ENCODE measurements at places on chromosomes 13 and 19.

DNA sequence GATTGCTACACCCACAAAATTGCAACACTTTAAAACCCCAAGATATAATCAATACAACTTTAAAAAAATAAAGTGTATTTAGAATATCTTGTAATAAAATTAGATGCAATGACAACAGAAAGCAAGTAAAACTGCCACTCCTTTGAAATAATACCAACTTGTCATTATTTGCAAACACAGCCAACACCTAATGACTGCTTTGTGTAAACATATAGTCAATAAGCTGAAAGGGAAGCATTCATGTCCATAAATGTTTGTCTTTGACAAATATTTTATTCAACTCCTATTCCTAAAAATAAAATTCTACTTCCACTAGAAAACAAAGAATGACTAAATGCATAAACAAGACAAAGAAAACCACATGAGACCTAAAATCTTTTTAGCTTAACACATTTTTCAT lies 6.6 kb downstream of the SMAD9 start:
- DNase-seq = no peak

- DNase-seq = no peak
Observed at GRCh38 chr13:48853728-48854102, 122.0 kb upstream of the FNDC3A start.

GRCh38 chr13:26557393-26558073 lies at the start of gene WASF3:
TSS of gene WASF3 (plus strand) at chr13:26557683. CDS start at chr13:26642271, 84,588 bp downstream.
- DNase-seq = no peak

DNA sequence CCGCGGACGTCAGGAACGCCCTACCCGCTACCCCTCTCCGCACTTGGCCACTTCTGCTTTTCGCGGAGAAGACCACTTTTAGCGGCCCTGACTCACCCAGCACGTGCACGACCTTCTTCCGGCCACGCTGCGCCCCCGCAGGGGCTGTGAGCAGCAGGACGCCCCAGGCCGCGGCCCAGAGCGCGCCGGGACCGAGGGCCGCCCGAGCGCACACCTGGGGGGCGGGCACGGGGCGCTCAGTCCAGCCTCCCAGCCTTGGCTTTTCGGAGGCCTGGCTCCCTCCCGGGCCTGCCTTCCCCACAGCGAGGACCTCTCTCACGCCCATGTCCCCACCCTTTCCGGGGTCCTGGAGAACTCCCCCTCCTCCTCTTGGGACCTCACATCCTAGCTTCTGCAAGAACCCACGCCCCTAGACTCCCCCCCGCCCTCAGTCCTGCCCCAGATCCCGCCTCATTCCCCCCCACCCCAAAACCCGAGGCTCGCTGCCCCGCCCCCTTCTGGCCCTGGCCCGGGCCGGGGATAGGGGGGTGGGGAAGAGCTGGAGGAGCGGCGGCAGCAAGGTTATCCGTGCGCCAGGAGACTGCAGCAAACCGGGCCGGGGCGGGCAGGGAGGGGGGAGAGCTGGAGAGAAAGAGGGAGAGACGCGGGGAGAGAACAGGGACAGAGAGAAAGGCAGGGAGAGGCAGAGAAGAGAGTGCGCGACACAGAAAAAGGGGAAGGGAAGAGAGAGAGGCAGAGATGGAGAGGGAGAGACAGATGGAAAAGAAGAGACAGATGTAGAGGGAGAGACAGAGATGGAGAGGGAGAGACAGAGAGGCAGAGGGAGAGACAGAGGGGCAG lies 11.5 kb downstream of the TM6SF2 start:
- no peak for DNase-seq

- no peak for DNase-seq
Observed at GRCh38 chr13:79749984-79750551, 269.1 kb downstream of the NDFIP2 start.

DNA sequence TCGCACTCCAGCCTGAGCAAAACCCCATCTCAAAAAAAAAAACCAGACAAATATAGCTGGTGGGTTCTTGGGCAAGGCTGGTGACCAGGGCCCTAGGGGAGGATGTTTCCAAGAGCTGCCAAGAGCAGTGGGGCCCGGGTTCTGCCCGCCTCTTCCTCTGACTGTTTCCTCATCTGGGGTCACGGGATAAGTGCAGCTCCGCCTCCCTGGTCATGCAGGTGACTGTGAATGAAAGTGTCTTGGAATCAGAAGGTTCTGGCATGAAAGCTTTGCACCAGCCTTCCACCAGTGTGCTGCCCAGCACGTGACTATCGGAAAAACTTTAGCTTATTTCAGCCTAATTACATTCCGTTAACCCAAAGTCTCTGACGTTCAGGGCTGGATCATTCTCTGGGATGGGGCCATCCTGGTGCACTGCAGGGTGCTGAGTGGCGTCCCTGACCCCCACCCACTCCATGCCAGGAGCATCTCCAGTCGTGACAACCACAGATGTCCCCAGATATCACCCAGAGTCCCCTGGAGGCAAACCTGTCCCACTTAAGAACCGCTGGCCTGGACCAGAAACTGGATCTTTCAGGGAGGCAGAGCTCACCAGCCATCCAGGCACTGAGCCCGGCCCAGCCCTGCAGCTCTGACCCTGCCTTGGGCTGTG lies 85.6 kb downstream of the GNG7 start:
- DNase-seq = no peak

- DNase-seq = no peak
Observed at GRCh38 chr13:30692113-30692512, 43.2 kb upstream of the ALOX5AP start.

Measured in T-helper 9 cell (primary cell).